ENCODE measurements at places on chromosomes 4 and X.

DNA sequence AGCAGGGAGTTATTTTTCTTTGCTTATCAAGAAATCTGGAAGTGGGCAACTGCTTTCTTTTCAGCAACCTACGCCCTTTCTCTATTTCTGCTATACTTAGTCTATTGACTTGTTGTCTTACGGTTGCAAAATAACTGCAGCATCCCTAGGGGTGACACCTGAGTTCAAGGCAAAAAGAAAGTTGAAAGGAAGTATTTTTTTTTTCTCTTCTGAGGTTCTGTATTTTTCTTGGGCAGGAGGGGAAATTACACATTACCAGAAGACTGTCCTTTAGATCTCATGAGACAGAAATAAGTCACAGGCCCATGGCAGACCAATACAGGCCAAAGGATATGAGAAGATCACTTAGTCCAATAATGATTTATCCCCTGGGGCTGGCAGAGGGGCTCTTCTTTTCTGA, 204.7 kb upstream of the CASK start:
- no peak for DNase-seq

GRCh38 chr4:21765810-21766407, 182.7 kb downstream of the KCNIP4 start:
- peak; percentile 64 for DNase-seq

DNA sequence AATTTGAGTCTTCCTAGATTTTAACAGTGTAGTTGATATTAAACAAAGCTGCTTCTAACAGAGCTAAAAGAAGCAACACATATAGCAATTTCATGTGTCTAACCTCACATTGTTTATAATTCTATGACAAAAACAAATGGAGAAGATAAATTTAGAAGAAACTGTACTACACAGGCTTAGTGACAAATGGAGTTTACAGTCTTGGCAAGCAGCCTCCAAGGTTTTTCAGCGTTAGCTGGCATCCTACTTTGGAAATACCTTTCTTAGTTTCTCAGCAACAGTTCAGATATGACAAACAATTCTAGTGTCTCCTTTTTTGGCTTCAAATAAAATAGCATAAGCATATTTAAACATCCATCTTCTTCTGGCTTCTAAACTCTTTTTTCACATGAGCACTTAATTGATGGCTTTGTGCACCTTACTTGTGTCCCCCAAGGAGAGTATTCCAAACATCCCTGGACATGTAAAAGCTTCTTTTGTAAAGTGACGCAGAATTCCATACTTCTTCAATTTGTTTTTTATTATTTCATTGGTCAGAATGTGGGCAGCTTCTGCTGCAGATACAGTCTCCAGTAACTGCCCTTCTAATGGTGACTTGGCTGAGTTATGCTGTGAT, 249.8 kb downstream of the ANTXR2 start:
- no peak for DNase-seq

DNA sequence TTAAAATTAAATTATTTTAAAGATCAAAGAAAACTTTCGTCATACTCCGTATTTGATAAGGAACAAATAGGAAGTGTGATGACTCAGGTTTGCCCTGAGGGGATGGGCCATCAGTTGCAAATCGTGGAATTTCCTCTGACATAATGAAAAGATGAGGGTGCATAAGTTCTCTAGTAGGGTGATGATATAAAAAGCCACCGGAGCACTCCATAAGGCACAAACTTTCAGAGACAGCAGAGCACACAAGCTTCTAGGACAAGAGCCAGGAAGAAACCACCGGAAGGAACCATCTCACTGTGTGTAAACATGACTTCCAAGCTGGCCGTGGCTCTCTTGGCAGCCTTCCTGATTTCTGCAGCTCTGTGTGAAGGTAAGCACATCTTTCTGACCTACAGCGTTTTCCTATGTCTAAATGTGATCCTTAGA, at the start of gene CXCL8:
Gene CXCL8, plus strand, starts transcription at position 217 of the 426 bp plus-strand sequence. Its CDS starts 90 bp downstream, at position 307.
- peak; percentile 99 for DNase-seq

DNA sequence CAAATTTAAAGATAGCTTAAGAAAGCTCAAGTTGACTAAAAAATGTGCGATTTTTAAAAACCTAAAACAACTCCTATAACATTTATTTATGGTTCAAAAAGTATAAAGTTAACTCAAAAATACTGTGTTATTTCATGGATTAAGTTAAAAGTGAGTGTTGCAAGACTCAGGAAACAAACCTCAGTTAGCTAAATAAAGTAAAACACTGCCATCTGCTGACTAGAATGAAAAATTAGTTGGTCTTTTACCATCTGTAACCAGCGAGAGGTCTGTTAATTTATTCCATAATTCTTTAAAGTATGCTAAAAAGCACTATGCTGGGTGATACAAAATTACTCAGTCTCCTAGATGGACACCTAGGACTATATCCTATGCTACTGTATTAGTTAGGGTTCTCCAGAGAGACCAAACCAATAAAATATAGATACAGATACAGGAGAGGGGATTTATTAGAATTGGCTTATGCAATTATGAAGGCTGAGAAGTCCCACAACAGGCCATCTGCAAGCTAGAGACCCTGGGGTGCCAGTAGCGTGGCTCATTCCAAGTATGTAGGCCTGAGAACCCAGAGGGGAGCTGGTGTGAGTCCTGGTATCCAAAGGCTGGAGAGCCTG, 4.9 kb upstream of the WDFY3 start:
- peak; percentile 62 for DNase-seq

GRCh38 chrX:37921758-37922157, 74.4 kb upstream of the DYNLT3 start:
- DNase-seq = no peak

DNA sequence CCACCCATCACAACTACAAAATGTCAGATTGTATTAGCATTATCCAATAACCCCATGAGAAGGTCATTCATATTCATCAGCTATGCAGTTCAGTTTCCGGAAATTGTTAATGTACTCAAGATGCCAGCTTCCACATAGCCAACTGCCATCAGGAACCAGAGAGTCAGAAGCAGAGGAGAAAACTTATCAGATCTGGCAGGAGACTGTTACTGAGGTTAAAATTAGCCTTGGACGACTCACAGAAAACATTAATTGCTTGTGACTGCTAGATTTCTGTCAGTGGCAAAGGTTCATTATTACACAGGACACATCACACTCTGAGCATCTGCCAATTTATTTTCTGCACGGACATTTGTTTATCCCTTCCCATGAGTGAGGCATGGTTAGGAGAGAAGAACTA, 352.8 kb downstream of the DHRSX start:
- no peak for DNase-seq

DNA sequence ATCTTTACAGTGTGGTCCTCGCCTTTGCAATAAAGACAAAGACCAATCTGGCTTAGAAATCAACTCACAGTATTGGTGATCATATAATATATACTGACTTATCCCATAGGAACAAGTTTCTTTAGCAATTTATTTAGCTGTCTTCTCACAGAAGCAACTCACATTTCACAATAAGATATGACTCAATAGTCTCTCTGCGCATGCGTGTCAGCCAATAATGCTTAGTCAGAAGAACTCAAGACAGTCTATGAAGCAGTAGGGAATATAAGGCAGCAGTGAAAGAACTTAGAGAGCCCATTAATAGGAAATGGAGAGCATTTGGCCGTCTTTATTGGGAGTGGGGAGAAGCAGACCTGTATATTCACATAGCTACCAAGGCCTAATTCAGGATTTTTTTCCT, 216.7 kb downstream of the IL13RA2 start:
- no peak for DNase-seq

DNA sequence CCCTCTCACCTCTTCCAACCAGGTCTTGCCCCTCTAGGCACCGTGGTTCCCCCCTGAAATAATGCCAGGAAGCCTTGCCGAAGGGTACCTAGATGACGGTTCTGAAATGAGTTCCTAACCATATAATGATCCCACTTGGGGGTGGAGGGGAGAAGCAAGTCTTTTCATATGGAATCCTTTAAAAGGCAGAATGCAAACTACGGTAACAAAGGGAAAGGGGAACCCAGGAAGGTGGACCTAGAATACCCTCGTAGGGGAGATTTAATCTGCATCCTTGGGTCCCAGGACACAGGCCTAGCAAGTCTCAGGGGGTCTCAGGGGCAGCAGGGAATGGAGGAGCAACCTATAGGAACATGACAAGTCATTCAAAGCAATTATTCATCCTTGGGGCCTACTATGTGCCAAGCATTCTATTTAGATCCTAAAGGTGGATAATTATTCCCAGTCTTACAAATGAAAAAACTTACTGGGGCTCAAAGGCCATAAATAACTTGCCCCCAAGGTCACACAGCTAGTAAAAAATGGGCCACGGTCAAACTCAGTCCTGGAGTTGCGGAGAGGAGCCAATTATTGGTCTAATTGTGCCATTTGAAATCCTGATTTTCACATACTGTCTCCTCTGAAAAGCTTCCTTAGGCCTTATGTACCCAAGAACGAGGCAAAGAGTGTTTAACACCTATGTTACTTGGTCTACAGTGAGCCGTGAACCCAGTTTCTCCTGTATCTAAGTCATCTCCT, 8.8 kb downstream of the BCOR start:
- no peak for DNase-seq

DNA sequence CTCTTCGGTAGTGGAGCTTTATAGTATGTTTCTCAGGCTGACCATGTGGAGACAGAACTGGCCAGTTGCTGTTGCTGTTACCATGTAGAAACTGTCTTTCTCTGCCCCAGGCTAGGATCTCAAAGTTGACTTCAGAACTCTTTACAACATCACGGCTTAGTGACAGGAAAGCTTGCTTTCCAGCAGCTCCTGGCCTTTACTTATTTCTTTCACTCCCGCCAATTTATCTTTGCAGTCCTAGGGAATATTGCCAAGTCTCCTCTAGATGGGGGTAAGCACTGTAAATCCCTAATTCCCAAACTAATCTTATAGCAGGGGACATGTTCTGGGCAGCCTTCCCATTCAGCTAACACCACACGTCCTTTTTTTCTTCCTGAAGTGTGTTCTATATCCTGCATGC, 631.6 kb downstream of the SPRY1 start:
- no peak for DNase-seq

GRCh38 chr4:27568236-27568951, 707.8 kb downstream of the STIM2 start:
- DNase-seq = no peak

DNA sequence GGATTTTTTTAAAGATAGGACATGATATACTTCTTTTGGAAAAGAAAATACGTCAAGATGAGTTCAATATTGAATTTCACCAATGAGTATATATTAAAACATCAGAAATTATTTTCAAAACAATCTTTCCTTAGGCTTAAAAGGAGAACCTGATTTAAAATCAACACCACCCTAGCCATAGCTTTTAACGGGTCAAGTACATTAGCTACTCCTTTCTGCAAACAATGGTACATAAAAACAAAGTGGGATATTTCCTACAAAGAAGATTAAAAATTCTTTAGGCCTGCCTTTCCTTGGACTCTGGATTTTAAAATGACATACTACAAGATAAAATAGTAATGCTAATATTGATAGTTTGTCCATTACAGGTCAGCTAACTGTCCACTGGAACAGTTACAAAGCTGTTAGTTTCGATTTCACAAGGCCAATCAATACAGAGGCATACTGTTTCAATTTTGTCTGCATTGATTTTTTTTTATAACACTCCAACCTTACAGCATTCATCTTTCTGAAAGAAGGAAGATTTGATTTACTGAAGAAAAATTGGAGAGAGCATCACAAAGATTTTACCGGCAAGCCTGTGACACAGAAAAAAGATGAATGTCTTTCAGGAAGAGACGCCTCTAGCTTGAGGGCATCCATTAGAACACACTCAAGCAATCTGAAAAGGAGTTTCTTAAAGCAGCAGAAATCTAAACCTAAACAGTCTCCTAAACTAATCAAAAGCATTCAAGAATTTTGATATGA, 97.2 kb downstream of the MAB21L2 start:
- no peak for DNase-seq

DNA sequence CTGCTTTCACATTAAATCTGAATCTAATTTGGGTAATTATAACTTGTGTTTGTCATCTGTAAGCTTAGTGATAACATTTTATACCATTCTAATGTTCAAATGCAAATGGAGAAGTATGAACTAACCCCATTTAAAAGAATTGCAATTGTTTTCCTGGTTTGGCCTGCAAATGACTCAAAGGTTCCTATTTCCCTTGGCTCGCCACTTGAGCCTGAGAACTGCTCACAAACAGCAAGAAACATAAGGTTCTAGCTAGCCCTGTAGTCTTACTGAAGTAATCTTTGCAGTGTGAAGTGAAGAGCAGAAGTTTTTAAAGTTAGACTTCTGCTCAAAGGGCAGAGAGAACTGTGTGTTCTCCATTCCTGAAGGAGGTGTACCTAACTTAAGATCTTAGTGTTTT, 27.2 kb downstream of the UPRT start:
- DNase-seq = no peak
